Activated CD4-positive, alpha-beta T cell treated with anti-CD3 and anti-CD28 coated beads, Interleukin-2, Interleukin-4, amounts not matched to agents 100 ng/mL and 50 ng/mL, durations not matched to agents 16 hours and 8 hours (primary cell): ENCODE measurements at places on chromosomes 7 and 10.

DNA sequence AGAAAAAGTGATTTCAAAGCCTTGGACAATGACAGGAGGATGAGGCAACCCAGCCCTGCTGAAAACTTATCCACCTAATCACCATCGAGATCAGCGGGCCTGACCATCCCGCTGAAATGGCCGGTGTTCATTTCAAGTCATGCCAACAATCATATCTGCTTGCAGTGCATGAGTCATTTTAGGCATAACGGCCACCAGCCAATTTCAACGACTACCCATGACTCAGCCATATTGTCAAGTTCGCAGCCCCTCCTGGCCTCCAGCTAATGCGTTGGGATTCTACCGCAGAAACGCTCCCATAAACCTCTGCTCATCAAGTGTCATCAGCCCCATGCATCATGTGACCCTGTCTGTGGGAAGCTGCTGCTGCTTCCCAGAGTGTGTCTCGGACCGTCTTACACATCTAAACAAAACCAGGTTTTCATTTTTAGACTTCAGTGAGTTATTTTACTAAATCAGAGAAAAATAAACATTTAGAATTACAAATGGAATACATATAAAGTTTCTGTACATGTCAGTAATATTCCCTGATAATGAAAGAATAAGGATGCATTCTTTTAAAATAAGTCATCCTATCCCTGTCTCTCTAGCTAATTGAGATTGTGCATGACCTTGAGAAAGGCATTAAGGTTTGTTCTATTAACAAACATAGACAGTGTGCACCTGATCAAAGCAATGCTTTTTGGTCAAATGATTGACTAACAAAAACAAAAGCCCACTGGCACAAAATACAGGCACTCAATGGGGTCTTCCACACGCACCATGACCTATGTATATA lies 188.9 kb downstream of the ADAM12 start:
- DNase-seq, result no peak

GRCh38 chr7:103689255-103689654 lies 243.2 kb upstream of the SLC26A5 start:
- DNase-seq, result no peak

DNA sequence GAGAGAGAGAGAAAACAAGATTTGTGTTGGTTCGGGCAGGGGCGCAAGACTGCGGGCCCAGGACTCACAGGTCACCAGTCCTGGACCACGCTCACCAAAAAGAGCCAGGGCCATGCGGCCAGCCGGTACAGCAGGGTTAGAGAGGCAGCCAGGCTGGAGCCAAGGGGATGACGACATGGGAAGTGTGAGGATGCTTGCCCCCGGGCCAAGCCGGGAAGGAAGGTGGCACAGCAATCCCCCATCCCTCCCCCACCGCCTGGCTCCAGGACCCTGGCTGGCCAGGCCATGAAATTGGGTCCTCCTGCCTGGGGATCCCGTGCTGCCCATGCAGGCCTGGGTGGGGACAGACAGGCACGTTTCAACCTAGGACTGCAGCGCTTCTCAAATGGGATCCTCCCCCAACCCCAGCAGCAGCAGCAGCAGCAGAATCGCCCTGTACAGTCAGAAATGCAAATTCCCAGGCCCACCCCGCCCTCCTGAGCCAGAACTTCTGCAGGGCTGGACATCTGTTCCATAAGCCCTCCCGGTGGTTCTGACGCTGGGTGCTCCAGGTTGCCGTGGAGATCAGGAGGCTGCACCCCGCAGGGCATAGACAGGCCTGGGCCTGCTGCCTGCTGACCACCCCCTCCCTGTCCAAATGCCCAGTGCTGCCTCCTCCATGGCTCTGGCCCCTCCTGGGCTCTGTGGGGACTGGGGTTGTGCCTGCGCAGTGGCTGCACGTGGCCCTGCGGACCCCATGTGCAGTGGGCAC lies 35.0 kb downstream of the YKT6 start:
- DNase-seq, result no peak

DNA sequence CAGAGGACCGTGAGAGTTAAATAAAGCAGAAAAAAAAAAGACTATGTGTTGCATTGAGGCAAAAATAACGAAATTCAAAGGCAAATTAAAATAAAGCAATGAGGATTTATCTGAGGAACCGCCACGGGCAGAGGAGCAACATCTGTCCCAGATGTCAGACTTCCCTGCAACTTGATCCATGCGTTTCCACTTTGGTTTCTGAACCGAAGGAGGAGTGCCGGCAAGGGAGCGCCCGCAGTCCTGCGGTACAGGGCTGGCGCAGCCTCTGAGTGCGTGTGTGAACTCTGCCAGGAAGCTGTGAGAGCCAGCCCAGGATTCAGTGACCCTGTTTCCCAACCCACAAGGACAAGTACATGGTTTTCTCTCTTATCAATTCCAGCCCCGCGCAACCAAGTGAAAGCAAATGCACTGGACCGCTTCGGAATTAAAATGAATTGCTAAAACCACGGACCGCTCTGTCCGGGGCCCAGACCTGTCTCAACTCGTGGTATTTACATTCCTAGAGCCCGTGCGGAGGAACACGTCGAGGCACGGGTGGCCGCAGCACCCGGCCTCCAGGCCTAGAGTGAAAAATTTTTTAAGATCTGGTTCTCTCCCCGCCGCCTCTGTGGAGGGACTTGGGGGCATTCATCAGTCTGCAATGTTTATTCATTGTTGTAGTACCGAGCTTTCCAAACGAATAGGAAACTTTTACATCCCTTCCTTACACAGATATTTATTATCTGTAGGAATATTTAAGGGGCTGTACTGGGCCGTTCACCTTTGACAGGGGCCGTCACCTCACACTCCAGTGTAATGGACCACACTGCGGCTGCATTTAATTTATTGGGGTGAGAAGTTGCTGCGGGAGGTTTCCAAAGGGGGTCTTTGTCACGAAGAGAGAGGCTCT lies 291.5 kb upstream of the NFE2L3 start:
- DNase-seq, result no peak

- no peak for DNase-seq
Measured at GRCh38 chr7:18087687-18088078, 60.0 kb upstream of the PRPS1L1 start.

- peak; percentile 6 for DNase-seq
Measured at GRCh38 chr7:155001756-155002410, 1.0 kb downstream of the PAXIP1 start.

DNA sequence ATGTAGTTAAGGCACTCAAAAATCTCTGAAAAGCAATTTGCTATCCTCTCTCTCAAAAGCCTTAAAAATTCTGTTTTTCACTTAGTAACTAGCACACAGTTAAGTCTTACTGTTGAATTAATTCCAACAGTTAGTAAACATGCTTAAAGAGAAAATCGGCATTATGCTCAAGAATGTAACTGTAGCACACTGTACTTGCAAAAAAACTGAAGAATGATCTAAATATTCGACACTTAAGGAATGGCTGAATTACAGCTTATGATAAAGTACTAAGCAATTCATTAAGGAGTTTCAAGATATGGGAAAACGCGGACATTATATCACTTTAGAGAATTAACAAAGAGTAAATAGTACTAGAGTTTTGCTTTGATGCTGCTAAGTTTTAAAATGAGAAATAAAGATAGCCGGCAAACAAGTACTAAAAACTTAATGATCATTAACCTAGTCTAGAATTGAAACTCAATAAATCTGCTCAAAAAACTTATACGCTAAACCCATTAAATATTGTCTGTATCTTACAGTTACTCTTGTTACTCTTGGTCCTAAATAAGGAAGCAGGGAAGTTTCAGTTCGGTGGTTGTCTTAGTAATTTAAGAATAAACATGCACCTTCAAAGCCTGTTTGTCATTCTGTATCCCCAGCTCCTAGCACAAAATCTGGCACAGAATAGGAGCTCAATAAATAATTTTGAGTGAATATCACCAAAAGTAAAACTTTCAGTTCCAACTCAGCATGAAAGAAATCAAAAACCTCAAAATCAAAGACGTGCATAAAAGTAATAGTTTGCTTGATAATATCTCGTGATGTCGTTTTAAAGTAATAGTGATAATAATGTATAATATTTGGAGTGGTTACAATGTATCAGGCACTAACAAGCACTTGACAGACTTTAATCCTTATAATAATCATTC lies 1.2 kb downstream of the TRDMT1 start:
- DNase-seq, result no peak

GRCh38 chr10:97468162-97468561 lies 22.2 kb downstream of the ZDHHC16 start:
- no peak for DNase-seq

DNA sequence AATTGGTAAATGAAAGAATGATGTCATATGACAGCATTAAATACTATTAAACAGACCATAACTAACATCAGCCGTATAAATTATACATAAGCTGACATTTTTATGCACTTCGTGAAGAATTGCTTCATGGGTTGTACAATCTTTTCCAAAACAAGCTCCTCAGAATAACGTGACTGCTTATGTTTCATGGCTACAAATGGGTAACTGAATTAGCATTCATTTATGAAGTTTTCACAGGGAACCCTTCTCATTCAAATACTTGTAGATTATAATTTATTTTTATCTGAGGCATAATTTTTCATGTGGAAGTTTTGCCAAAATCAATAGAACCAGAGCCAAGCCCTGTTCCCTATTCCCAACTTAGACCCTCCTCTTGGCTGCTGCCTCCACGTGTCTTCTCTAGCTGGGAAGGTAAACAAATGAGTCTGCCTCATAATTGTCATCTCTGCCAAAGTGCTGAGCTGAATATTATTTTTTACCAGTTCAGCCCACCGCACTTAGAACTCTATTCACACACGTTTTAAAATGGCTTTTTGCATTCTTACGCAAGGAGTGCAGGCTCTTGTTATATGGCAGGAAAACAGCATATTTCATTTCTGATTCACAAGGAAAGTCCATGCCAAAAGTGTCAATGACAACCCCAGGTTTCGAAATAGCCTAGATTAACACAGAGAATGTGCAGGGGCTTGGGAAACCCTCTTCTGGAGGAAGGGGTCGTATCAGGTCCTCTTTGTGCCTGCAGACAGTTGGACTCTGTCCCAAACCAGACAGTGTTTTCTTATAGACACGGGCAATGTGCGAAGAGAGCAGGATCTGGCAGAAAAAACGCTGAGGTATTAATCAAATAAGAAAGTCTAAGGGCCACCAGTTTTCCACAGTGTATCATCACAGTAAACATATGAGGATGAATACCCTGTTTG lies 370.7 kb upstream of the MGMT start:
- DNase-seq, result no peak

- no peak for DNase-seq
Measured at GRCh38 chr7:141584935-141585334, 33.7 kb downstream of the AGK start.

DNA sequence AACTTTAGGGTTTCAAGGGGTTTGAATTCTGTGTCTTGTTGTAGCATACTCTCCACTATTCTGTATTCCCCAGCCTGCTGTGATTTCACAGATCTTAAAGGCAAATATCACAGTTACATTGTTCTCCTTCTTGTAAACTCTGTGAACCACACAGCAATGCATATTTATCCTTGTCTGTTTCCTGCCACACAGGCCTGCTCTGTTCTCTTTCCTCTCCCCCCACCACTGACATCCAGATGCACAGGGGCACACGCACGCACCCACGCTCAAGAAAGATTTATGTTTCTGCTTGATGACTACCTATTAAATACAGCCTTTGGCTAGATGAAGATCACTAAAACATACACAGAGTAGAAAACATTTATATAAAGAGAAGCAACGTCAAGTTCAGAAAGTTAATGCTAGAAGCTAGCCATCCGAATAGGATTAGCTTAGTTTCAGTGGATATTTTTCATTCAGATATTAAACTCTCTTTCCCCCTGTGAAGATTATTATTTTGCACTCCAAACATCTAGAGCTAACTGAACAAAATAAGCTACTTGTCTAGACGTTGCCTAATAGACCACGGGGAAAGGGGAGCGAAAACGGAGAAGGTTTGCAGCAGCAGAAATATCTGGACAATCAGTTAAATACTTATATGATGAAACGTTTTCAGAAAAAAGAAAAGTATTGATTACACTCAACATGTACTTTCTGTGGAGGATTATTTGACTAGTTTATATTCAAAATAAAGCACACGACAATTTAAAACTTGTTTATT lies 193.1 kb upstream of the SEMA3C start:
- no peak for DNase-seq

DNA sequence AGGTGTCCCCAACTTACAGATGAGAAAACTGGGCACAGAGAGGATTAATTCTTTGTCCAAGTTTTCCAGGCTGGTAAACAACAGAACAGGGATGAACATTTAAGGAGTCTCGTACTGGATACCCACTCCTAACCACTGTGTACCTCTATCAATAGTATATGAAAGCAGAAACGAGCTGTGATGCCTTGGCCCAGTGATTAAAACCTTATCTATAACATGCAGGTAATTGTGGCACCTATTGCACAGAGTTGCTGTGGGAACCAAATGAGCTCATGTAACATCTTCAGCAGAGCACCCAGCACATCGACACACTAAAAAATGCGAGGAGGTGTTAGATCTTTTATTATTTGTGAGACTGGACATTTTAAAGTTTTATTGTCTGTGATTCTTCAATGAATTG lies 1.6 kb downstream of the TMEM273 start:
- no peak for DNase-seq

- no peak for DNase-seq
Measured at GRCh38 chr7:114934086-114934485, 12.2 kb downstream of the MDFIC start.

DNA sequence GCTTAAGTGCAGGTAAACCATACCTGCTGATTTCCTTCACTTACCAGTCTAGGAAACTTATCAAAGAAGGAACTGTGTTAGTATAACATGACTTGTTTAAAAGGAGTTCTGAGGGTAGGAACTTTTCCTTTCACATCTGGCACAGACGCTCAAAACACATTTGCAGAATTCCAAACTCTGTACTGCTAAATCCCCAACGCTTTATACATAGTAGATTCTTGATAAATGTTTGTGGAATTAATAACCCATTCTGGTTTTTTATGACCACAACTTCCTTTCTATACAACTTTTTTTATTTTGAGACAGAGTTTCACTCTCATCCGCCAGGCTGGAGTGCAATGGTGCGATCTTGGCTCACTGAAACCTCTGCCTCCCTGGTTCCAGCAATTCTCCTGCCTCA lies 7.7 kb upstream of the TRUB1 start:
- DNase-seq, result no peak

- DNase-seq, result no peak
Measured at GRCh38 chr7:44729949-44730590, 18.6 kb upstream of the ZMIZ2 start.
